Astrocyte of the hippocampus (primary cell): ENCODE measurements at places on chromosomes 2 and 18.
A peak's percentile ranks its signal among the peaks of the same experiment; 100 is the strongest.

GRCh38 chr2:102245266-102246151 lies 58.7 kb downstream of the IL1RL2 start:
- no peak for DNase-seq

GRCh38 chr2:40470822-40471813 lies 19.2 kb upstream of the SLC8A1 start:
- DNase-seq = no peak

GRCh38 chr2:190575263-190575662 lies 40.7 kb upstream of the NEMP2 start:
- no peak for DNase-seq

DNA sequence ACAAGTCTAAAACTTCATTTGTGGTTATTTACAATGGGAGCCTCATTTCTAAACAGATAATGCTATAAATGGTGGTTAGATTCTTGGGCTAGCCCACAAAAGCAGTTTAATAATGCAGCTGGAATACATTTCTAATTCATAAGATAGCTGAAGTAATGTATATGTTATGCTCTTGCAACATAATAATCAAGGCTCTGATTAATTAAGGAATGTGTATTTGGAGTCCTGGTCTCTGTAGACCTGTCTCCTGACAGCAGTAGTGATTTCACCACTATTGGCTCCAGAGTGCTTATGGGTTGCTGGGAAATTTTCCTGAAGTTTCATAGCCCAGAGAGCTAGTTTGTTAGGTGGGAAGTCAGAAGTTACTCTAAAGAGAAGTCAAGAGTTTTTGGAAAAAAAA lies 21.3 kb upstream of the CDC42EP3 start:
- DNase-seq = no peak

DNA sequence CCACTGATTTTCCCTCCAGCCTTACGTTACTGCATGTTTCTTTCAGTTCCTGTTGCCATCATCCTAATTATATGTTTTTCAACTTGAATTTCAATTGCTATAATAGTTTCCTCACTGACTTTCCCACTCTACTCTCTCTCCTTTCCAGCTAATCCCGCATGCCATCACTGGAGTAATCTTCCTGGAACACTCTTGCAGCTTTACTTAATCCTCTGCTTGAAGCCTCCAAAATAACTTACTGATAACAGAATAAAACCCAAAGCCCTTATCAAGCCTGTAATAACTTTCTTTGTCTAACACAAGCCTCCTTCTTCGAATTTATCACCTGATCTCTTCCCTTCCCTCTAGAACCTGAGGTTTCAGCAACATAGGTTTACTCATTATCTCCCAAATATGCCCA lies 237.3 kb downstream of the LTBP1 start:
- no peak for DNase-seq

DNA sequence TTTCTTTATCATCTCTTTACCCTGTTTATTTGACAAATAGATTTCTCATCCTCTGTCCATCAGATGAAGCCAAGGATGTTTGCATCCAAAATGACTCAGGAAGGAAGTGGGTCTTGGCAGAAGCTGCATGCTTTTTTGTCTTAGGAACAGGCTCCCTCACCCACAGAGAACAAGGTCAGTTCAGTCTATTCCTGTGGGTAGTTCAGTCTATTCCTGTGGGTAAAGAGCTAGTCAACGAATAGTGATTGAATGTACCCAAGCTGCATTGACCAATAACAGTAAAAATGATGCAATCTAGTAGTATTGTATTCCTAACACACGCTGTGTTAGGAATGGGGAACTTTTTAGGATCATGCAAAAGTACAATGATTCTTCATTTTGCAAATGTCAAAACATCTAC lies 290.8 kb upstream of the TANK start:
- peak; percentile 70 for DNase-seq

DNA sequence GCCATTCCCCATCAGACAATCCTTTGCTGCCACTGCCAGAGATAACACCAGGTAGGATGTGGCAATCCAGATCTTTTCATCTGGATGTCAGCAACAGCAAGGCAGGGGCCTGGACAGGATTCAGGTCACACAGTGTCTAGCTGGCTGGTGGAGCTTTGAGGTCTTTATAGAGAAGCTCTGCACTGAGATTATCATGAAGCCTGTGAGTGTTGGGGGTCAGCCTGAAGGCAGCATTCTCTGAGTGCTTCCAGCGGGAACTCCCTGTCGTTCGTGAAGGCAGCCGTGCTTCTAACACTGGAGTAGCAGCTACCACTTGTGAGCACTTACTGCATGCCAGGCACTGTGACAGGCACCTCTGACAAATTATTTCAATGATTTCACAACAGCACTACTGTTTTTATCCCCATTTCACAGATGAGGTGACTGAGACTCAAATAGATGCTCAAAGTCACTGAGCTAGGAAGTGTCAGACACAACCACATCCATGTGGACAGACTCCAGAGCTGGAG lies 85.7 kb downstream of the SEMA4F start:
- DNase-seq = no peak

- DNase-seq = no peak
Measured at GRCh38 chr2:132253496-132254305, 91.9 kb upstream of the ANKRD30BL start.

DNA sequence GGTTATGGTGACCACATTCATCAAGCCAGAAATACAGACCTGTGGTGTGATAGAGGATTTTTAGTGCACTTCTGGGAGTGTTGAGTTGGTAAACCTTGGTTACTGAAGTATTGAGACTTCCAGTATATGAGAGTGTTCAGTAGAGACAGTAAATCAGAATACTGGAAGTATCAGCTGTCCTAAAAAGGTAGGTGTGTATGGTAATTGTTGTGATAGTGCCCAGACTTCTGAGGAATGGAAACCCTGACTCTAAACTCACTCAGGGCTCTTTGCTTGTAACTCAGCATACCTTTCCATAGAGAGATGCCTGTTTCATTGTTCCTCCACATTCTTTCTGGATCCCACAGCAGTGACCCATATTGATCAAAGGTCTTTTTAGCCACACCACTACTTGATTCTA lies 217.1 kb downstream of the SETBP1 start:
- DNase-seq = no peak

- no peak for DNase-seq
Measured at GRCh38 chr2:154439156-154439555, 259.3 kb upstream of the KCNJ3 start.

GRCh38 chr2:178521304-178522150 lies 41.3 kb downstream of the PLEKHA3 start:
- DNase-seq = no peak

GRCh38 chr2:36337354-36337753 lies 18.2 kb upstream of the CRIM1 start:
- DNase-seq = no peak

GRCh38 chr2:20744366-20745335 lies 77.7 kb downstream of the GDF7 start:
- no peak for DNase-seq

- DNase-seq = peak; percentile 57
Measured at GRCh38 chr2:179861416-179862067, at the start of gene ZNF385B. ZNF385B (minus strand) TSS chr2:179861612.

DNA sequence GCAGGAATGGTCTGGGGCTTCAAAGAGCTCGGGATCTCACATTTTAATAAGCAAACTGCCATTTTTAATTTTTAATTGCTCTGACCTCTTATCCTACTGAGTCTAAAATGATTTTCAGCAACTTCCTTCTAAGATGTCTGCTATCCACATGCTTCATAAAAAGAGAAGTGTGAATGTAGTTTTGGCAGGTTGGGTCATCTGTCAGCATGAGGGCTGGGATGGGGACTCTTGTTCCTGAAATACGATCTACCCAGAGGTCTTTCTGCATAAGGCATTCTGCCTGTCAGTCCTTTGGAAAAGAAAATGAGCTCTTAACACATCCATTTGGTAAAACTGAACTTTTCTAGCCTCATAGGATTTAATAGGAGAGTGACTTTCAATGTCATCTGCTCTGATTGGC lies 252.8 kb upstream of the APCDD1 start:
- DNase-seq = no peak

DNA sequence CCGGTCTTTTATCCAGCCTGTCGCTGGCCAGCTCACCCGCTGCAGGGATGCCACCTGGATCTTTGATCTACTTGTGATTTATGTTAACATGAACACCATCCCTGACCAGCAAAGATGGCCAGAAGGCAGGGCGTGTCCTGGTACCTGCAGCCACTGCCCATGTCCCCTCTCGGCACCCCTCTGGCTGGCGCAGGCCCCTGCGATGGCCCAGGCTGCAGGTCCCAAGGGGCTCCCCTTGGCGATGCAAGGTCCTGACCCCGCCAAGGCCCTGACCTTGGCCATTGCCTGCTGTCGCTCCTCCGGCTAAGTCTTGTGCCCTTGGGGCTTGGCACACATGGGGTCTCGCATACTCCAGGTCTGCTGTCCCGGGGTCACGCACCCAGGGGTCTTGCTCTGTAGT lies 214.9 kb downstream of the TWIST2 start:
- no peak for DNase-seq

GRCh38 chr18:32319084-32319483 lies 129.2 kb downstream of the MEP1B start:
- no peak for DNase-seq

GRCh38 chr2:173553593-173553992 lies 198.9 kb downstream of the CDCA7 start:
- DNase-seq = no peak

- no peak for DNase-seq
Measured at GRCh38 chr2:128378231-128379020, 59.8 kb upstream of the HS6ST1 start.

GRCh38 chr2:64349131-64349530 lies 104.8 kb upstream of the LGALSL start:
- no peak for DNase-seq

DNA sequence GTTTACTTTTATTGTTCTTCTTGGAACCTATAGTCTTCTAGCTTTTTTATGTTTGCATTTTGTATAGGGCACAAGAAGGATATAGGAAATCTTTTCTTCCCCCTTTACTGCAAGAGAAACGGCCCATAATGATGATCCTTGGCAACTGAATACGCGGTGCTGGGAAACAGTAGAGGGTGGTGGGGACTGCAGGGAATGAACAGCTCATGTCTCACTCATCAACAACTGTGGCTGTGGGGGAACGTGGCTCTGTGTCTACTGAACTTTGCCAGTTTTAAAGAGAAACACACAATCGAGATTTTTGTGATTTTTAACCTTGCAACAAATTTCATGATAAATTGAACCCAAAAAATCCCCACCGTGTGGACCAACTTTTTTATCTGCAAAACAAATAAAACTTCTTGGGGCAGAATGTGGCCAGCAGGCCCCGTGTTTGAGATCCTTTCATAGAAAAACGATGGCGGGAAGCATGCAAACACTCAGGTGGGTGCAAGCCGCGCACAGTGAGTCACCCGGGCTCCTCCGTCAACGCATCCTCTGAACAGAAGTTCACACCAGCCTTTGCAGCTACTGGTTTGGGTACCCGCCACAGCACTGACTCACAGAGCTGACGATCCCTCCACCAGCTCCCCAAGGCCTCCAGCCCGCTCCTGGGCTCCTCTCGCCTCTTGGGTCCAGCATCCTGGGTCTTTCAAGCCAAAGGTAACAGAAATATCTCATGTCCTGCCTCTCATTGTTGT lies 149.3 kb downstream of the COL6A3 start:
- peak; percentile 66 for DNase-seq
